ENCODE measurements at places on chromosomes 2 and 18. TPM values are rescaled to one million over a fixed set of nuclear protein-coding genes. Genes with fewer than 3 reads are reported as not detected.

POLR1B gene
- total RNA-seq: 11.9 TPM

APCDD1 gene
- total RNA-seq: 0.15 TPM

TLX2 gene
- not detected for total RNA-seq

RPRM gene
- total RNA-seq: not detected

DPYSL5 gene
- total RNA-seq: not detected

ATP6V1C2 gene
- not detected for total RNA-seq
